ENCODE measurements at places on chromosomes 2 and 18.

DNA sequence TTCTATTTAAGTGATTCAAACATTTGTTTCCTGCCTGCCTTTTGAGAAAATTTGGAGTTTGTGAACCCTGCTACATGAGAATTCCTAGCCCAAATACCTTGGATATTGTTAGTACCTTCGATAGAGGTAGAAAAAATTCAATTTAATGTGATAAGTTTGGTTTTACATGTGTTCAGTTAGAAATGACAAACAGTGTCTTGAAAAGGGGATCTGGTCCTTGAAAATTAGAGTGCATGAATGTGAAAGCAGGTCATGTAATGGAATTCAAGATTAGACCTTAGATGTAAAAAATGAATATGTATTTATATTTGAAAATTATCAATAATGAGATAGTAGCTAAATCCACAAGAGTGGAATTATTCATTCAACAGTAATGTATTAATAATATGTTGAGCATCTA, 70.5 kb downstream of the PIK3C3 start:
- DNase-seq = no peak

DNA sequence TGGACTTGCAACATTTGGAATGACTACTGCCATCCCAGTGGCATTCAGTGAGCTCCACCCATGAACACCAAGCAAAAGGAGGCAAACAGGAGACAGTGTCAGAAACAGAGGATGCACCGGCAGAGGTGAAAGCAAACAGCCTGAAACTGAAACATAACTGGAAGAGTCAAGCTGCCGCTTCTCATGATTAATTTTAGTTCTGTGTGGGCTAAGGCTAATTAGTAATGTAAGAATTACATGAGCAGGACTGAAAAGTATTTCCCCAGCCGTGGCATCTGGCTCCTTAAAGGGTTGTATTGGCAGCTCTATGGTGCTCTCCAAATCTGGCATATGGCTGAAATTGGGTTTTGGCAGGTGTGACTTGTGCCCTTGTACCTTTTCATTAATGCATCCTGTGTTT, 1108.1 kb downstream of the TSN start:
- DNase-seq = no peak

- no peak for DNase-seq
Observed at GRCh38 chr2:231394211-231395141, 1.0 kb upstream of the B3GNT7 start.

DNA sequence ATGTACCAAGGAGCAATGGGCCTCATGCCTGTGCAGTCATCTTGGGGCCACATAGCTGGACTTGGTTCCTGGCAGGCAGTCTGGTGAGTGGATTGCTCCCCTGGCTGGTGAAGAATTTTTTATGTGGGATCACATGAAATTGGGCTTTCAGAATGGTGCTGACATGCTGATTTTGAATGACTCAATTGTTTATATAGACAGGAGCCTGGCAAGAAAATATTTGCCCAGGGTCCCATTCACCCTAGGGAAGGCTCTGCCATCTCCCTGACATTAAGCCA, 266.9 kb downstream of the DYSF start:
- DNase-seq = no peak

GRCh38 chr2:73013936-73014335, 57.6 kb downstream of the SFXN5 start:
- no peak for DNase-seq

- no peak for DNase-seq
Observed at GRCh38 chr2:111034606-111035005, 86.1 kb upstream of the BCL2L11 start.

DNA sequence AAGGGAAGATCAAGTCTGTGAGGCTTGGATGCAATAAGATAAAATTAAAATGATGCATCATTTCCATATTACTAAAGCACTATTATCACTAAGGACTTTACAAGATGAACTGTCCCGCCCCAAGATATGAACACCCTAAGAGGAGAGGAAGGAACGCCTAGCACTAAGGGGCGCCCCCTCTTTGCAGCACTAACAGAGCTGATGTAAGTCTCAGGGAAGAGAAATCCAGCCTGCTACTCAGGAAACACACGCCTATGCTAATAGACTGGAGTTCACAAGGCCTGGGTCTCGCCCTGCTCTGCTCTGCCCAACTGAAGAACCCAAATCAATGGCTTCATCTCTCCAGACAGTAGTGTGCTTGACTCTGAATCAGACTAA, 6.1 kb downstream of the INO80C start:
- no peak for DNase-seq

- DNase-seq = no peak
Observed at GRCh38 chr2:220674033-220674432, 898.1 kb downstream of the EPHA4 start.

DNA sequence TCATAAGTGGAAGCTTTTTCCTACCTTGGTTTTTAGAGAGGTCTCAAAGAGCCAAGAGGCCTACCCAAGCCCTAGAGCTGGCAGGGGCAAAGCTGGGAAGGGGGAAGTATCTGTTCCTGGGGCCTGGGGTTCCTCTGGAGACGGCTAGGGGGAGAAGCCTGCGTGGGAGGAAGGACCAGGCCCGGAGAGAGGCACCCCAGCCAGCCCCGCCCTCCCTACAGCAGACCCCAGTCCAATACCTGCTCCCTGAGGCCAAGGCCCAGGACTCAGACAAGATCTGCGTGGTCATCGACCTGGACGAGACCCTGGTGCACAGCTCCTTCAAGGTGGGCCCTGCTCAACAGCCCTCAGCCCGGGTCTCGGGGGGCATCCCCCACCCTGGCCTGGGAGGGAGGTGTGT, 2.2 kb downstream of the CTDSP1 start:
- no peak for DNase-seq

GRCh38 chr18:30971338-30971956, 71.1 kb downstream of the DSC3 start:
- DNase-seq = no peak

DNA sequence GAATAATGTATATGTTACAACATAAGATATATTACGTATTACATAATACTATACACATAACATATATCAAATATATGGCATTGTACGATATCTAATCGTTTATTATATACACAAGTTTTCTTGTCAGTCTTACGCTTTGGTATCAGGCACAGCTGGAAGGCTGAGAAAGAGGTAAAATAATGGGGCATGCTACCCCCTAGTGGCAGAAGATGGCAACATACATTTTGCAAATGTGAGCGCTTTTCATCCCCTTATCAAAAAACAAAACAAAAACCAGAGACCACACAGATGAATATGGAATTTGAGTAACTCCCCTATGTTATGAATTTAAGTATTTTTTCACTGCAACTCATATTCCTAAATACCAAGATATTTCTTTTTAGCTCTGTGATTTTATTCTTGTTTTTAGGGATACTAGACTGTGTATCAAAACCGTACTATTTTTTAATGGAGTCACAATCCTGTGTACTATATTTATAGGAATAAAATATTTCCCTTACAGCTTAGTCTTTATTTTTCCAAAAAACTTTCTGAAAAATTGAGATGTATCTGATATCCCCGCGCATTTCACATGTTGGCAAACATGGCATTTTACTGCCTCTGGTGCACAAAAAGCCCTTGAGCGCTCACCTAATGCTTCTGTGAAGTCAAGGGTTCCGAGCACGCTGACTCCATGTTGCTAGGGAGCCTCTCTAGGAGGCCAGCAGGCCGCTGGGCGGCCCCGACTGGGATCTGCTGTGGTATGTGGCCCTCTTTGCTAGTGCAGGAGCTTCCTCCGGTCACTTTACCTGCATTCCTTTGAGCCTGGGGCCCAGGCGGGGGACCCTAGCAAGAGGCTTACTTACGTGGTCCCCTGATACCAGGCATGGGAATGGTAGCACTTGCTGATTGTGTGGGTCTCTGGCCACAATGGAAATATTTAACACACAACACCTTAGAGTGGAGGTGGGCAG, 62.5 kb downstream of the SLC4A3 start:
- no peak for DNase-seq

DNA sequence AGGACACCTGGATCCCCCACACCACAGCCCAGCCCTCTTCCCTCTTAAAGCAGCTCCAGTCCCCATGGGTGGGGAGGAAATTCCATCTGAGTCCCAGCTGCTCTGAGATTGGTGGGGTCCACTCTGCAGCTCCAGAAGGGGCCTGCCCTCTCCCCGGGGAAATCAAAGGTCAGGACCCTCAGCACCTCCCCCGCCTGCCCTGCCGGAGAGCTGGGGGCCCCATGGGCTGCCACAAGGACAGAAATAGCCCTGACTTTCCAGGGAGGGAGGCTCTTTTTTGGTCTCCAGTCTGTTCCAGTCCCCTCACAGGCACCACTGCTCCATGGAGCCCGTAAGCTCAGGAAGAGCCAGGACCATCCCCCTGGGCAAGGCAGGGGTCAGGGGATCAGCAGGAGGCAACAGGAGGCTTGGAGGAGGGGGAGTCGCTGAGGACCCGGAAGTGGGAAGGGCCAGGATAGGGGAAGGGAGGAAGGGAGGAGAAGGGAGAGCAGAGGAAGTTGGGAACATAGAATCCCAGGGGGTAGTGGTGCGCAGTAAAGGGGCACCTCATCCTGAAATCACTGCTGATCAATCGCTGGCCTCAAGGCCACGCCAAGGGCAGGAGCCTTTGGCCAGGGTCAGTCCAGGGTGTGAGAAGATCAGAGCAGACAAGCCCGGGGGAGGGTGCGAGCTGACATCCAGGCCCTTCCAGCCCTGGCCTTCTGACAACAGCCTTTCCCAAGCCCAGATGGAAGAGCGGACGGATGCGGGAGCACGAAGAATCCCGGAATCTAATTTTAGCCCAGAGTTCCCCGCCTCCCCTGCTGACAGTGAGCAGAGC, 7.6 kb downstream of the ADRA2B start:
- DNase-seq = no peak

DNA sequence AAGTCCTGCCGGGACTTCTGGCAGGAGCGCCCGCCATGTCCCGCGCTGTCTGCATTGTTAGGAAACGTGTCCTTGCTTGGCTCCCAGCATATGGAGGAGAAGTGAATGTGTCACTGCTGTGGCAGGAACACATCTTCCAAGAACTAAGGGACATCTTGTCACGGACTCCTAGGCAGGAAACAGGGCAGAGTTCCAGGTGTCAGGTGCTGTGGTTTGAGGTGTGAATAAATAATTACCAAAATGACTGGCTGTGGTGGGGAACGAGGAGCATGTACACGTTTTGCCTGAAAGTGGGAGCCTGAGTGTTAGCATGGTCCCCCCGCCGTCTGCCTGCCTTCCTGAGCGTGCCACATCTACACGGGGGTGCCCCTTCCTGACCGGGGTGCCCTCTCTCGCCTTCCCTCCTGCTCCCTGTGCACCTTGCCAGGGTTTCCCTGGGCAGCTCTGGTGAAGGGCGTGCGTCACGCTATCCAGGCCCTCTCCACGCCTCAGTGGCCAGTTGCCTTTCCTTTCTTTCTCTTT, 237.5 kb downstream of the LDLRAD4 start:
- no peak for DNase-seq

GRCh38 chr2:78782196-78782595, 243.3 kb upstream of the REG3G start:
- DNase-seq = no peak

- no peak for DNase-seq
Observed at GRCh38 chr2:128170776-128171175, 79.8 kb downstream of the UGGT1 start.

DNA sequence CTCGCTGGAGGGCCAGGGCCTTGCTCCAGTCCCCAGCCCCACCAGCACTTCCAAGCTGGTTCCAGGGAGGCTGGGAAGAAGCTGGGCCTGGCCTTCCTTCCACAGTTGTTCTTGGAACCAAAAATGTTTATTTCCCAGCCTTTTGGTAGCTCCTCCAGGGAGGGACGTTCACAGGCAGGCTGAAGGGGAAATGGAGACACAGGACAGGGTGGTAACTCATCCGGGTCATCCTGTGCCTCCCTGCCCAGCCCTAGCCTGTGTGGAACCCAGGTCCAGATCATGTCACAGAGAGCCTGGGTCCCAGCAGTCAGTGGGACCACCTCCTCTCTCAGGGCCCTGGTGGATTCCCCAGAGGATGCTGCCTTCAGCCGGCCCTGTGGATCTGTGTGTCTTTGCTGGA, 12.5 kb upstream of the ARMC9 start:
- no peak for DNase-seq

DNA sequence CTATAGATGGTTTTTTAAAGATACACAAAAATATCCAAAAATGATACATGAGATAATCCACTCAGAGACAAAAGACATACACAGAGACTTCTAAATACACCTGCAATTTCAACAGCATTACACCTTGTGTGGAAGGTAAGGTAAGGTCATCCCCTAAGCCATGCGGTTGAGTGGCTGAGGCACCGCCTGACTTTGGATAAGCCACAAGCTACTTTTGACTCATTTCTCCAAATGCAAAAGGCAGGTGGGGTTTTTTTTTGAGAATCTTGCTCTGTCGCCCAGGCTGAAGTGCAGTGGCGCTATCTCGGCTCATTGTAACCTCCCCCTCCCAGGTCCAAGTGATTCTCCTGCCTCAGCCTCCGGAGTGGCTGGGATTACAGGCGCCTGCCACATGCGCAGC, 13.1 kb downstream of the AP1S3 start:
- DNase-seq = no peak

- no peak for DNase-seq
Observed at GRCh38 chr2:181575024-181575649, 81.8 kb downstream of the CERKL start.

DNA sequence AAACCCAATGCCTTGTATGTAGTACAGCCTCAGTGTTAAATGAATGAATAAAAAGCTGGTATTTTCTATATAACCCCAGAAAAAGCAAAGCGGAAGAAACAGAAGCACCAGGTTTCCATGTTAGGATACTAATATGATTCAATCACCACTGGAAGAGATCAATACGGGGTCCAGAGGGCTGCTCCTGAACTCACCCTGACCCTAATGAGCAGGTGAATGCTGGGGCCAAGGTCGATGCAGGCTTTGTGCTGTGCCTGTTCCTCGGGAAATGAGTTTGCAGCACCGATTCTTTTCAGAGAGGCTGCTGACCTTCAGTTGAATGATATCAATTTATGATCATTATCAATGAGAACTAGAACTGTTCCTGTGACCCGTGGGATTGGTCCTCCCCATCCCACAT, 228.5 kb downstream of the CDCA7 start:
- DNase-seq = no peak

GRCh38 chr18:32881009-32881408, 108.2 kb upstream of the KLHL14 start:
- no peak for DNase-seq

- no peak for DNase-seq
Observed at GRCh38 chr2:136424112-136424511, 306.2 kb upstream of the CXCR4 start.

GRCh38 chr2:29057006-29057405, 17.3 kb downstream of the PCARE start:
- no peak for DNase-seq

DNA sequence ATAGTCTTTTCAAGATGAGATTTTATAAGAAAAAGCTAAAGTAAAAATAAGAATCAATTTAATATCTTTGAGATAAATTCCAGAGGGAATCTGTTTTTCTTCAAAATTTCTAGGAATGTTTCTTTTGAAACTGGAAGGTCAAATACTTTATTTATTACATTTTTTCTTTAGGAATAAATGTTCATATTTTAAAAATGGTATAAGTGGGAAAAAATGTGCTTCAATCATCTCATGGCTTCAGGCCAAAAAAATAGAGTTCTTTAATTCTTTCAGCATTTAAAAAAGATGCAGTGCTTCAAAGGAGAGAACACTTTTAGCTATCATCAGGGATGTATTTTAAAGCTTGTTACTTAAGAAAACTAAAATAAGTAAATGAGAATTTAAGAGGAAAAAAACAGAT, 110.6 kb downstream of the NEB start:
- no peak for DNase-seq

- no peak for DNase-seq
Observed at GRCh38 chr18:45557779-45558178, 57.5 kb upstream of the SLC14A2 start.

Measured in cortex of kidney (tissue), 1 donor.